ENCODE measurements at places on chromosomes 7 and 10.

- no peak overlapping the region for H3K27ac ChIP-seq
- H3K4me1 ChIP-seq: no peaks in the 10 kb centered on the region
- no peaks in the 10 kb centered on the region for H3K36me3 ChIP-seq
- DNase-seq: no peak
Measured at GRCh38 chr7:130063036-130063435, 7.3 kb upstream of the KLHDC10 start.

DNA sequence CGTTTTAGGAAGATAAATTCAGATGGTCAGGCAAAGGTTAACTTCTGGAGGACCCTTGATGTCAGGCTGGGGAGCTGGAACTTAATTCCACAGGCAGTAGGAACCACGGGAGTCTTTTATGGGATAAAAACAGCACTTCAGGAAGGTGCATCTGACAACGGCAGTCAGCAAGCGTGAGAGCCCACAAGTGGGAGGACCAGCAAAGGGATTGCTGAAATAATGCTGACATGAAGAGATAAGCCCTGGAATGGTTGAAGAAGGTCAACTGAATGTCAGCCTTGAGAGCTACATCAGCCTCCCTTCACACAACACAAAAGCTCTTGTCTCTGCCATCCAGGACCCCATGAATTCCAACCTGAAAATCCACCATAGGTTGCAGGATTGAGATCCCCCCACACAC lies 138.8 kb downstream of the SORCS1 start:
- DNase-seq: no peak
- H3K36me3 ChIP-seq: no peaks in the 10 kb centered on the region
- no peak overlapping the region for H3K4me3 ChIP-seq
- H3K27ac ChIP-seq: no peak overlapping the region
- no peaks in the 10 kb centered on the region for H3K4me1 ChIP-seq

GRCh38 chr7:149716007-149716931 lies 57.1 kb downstream of the ZNF467 start:
- H3K4me3 ChIP-seq: no peak overlapping the region
- H3K27me3 ChIP-seq: no peaks in the 10 kb centered on the region
- H3K36me3 ChIP-seq: peaks cover 17% of the 10 kb centered on the region
- peaks cover 30% of the 10 kb centered on the region for H3K4me1 ChIP-seq

DNA sequence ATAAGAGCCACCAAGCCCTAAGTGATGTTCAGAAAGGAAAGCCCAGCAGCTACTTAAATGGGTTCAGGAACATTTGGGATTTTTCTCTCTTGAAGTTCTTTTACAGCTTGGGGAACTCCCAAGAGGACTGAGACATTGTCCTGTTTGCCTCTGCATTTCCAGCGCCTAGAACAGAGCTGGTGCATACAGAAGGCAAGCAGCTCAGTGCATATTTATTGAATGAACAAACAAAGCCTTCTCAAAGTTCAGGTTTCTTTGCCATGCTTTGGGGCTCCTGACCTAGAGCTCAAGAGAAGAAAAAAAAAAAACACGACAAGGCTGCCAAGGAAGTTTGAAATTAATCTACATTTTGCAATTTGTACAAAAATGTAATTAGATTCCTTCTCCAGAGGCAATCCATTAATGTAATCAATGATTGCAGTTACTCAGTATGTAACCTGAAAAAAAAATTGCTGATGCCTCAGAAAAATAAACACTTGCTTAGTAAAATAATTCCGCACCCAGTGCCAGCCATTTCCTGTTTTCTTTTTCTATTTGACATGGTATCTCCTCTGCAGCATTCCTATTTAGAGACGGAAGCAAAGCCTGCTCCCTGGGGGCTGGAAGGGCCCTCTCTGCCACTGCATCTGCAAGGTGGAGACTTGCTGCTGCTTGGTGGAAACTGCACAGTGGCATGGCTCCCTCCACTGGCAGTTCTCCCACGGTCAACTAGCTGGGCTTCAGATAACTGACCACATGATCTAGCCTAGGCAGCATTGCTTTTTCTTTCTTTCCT lies 157.3 kb downstream of the TMEM178B start:
- no peak for DNase-seq
- H3K4me3 ChIP-seq: no peak overlapping the region
- H3K36me3 ChIP-seq: no peaks in the 10 kb centered on the region
- no peaks in the 10 kb centered on the region for H3K27me3 ChIP-seq
- no peak overlapping the region for H3K27ac ChIP-seq
- no peaks in the 10 kb centered on the region for H3K4me1 ChIP-seq

DNA sequence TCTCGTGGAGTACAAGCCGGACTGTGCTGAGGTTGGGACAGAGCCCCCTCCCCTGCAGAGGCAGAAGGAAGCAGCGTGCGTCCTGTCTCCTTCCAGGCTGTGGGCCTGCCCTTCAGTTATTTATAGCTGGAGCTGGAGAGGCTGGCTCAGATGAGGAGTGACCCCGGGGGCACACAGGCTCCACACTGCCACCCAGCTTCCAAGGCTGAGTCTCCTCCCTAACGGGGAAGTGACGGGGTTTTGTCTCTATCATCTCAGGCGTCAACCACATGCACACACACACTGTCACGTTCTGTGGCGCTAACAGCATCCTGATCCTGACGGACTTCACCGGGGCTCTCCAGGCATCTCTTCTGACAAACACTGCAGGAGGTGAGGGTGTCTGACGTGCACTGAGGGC lies 25.4 kb downstream of the AMZ1 start:
- DNase-seq: no peak
- H3K36me3 ChIP-seq: no peaks in the 10 kb centered on the region
- no peak overlapping the region for H3K27ac ChIP-seq
- peaks cover 10% of the 10 kb centered on the region for H3K4me1 ChIP-seq

DNA sequence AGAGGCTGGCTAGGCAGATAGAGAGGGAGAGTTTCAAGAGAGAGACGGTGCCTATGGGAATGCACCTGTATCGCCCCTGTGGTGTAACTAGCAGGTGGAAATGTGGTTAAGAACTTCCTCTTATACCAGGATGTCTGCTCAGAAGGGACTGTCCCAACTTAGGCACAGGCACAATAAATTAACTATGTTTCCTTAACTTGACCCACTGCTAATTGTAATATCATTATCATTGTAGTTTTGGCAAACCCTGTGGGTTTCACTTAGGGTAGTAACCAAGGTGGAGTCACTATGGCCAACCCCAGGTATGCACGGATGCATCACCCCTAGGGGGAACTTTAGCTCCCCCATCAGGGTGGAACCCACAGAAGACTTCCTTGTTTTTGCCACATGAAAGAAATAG lies 455.7 kb downstream of the DGKB start:
- no peaks in the 10 kb centered on the region for H3K27me3 ChIP-seq
- no peak overlapping the region for H3K27ac ChIP-seq
- no peak overlapping the region for H3K4me3 ChIP-seq
- H3K36me3 ChIP-seq: no peaks in the 10 kb centered on the region
- no peak for DNase-seq
- no peaks in the 10 kb centered on the region for H3K4me1 ChIP-seq

GRCh38 chr10:29269486-29269885 lies 19.4 kb upstream of the LYZL1 start:
- H3K36me3 ChIP-seq: no peaks in the 10 kb centered on the region
- no peaks in the 10 kb centered on the region for H3K27me3 ChIP-seq
- no peak overlapping the region for H3K4me3 ChIP-seq
- no peak overlapping the region for H3K27ac ChIP-seq
- DNase-seq: no peak

DNA sequence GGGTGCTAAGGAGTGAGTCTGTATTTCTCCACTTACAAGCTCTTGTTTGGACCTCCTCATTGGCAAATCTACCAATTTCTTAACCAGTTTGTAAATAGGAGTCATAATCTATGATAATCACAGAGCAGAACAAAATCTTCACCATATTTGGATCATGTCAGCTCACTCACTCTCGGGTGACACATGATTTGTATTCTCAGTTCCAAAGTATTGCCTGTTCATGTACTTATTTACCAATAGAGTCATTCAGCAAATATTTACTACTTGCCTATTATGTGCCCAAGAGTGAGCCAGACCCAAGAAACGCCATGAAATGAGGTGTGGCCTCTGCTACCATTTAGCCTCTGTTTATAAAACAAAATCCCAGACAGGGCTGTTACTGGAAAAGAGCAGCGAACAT lies 114.8 kb downstream of the TSPAN12 start:
- H3K36me3 ChIP-seq: no peaks in the 10 kb centered on the region
- no peak overlapping the region for H3K4me3 ChIP-seq
- no peaks in the 10 kb centered on the region for H3K4me1 ChIP-seq
- no peaks in the 10 kb centered on the region for H3K27me3 ChIP-seq
- no peak for DNase-seq

GRCh38 chr10:3772361-3773171 lies 12.4 kb downstream of the KLF6 start:
- no peak overlapping the region for H3K27ac ChIP-seq
- peaks cover 53% of the 10 kb centered on the region for H3K4me1 ChIP-seq
- H3K27me3 ChIP-seq: no peaks in the 10 kb centered on the region
- peaks cover 9% of the 10 kb centered on the region for H3K36me3 ChIP-seq
- H3K4me3 ChIP-seq: no peak overlapping the region

- no peaks in the 10 kb centered on the region for H3K36me3 ChIP-seq
- H3K4me3 ChIP-seq: no peak overlapping the region
- peaks cover 3% of the 10 kb centered on the region for H3K27me3 ChIP-seq
- no peak for DNase-seq
Measured at GRCh38 chr10:111246814-111247452, 170.1 kb downstream of the ADRA2A start.

DNA sequence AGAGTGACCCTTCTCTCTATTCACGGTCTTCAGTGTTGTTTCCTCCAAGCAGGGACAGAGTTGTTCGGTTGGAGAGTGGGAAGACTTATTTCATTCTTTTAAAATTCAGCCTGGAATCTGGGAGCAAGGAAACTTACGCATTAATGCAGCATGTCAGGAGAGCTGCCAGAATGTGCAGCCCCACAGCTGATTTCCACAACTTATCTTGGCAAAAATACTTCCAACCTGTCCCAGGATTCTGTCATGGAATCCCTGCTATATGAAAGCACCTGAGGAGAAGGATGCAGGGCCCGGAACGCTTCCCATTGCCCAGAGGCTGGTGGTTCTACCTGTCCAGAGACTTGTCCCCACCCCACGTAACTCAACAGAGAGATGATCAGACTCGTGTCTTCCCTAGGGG lies 86.9 kb upstream of the MKI67 start:
- no peak overlapping the region for H3K27ac ChIP-seq
- DNase-seq: no peak
- H3K4me1 ChIP-seq: peaks cover 25% of the 10 kb centered on the region

Measured in esophagus squamous epithelium (tissue), 5 donors.